ENCODE measurements at places on chromosomes 5 and 9. TPM values are rescaled to one million over a fixed set of nuclear protein-coding genes. Genes with fewer than 3 reads are reported as not detected.
A peak's percentile ranks its signal among the peaks of the same experiment; 100 is the strongest.

Gene TLE1
- total RNA-seq: 20.1 TPM

Gene KCNN2
- total RNA-seq: not detected

Gene GPR150
- total RNA-seq: not detected

Gene RAB3C
- not detected for total RNA-seq

GRCh38 chr5:154771383-154771901 is 16.3 kb downstream of the LARP1 start:
- peak; percentile 84 for DNase-seq

- peak; percentile 21 for DNase-seq
Observed at GRCh38 chr5:82259172-82259800, 18.9 kb downstream of the RPS23 start.

- peak; percentile 28 for DNase-seq
Observed at GRCh38 chr5:93600409-93601070, 17.5 kb downstream of the NR2F1 start.

DNA sequence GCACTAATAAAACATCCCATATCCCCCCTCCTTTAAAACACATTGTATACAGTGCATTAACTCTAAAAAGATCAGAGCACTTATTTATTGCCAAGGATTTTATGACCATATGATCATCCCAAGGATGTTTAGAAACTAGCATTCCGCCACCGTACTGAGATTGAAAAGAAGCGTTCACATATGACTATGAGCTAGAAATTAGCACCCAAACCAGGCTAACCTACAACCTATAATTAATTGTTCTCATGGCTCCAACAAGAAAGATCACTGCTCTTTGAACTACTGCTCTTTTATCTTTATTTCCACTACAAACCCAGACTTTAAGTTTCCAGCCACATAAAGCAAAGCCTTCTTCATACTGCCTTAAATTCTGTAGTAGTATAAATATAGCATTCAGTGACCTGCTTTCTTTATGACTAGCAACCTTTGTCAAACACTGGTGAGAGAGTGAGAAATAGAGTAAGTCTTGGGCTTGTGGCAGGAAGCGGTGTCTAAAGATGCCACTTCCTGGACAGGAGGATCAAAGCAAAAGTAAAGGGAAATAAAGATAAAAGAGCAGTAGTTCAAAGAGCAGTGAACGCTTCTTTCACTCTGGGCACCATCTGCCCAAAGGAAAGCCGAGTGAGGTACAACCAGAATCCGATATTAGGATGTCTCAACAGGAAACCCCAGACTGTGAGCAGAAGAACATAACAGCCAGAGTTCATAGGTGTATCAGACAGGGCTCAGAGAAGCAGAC is 151.1 kb upstream of the ERCC6L2 start:
- peak; percentile 33 for DNase-seq

DNA sequence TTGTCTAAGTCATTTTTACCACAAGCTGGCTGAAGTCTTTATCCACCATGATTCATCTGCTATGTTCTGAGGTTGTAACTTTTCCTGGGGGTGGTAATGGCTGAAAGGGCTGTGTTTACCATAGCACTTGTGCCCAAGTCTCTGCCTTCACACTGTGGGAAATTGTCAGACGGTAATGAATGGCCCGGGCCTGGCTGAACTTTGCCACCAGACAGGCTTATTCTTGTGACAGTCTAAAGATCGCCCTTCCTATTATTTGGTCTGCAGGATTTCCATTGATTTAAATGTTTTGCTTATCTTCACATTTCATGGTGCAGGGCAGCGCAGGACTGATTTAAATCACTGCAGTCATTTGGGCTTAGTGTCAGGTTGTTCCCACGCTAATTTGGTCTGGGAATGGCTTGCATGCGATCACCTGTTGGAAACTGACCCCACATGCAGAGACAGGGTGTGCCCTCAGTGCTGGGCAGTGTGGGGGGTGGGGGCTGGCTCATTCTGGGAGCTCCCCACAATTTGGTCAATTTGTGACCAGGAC is 109.3 kb upstream of the ICE1 start:
- DNase-seq: peak; percentile 70

Data from RPMI7951 (cell line).